SK-N-MC (cell line): ENCODE measurements at places on chromosomes 1 and 21.

DNA sequence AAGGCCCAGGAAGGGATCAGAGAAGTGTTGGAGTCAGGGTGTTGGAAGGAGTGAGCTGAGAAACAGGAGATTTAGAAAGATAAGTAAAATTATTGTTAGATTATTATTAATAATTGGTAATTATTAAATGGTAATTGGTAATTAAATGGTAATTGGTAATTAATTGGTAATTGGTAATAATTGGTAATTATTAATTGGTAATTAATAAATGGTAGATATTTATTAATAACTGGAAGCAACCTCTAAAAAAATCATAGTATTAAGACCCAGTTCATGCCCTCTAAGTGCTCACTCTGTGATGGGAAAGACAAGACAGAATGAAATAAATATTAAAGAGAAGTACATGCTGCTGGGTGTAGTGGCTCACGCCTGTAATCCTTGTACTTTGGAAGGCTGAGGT is 13.8 kb upstream of the EPS15 start:
- no peak for DNase-seq

GRCh38 chr1:221987860-221988520 is 246.1 kb upstream of the DUSP10 start:
- no peak for DNase-seq

- peak; percentile 35 for DNase-seq
Observed at GRCh38 chr1:91997607-91998195, 32.1 kb upstream of the EPHX4 start.

DNA sequence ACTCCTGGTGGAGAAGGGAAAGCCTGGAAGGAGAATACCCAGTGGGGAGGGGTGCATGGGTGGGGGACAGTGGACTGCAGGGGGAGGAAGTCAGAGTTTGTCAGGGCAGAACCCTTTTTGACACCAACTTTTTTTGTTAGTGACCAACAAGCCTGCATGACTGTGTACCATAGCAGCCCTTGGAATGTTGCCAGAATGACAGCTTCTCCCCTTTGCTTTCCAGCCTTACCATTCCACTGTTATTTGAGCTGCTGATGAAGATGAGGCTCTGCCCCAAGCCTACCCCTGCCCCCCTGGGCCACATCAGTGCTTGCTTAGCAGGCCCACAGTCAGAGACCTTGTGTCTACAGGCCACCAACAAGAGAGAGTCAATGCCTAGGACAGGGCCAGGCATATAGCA is 341.2 kb downstream of the HHAT start:
- DNase-seq, result no peak

- DNase-seq, result no peak
Observed at GRCh38 chr1:153430561-153430960, 14.2 kb downstream of the S100A7A start.

- no peak for DNase-seq
Observed at GRCh38 chr1:65362545-65362944, 53.2 kb downstream of the DNAJC6 start.

- DNase-seq, result peak; percentile 44
Observed at GRCh38 chr1:227391879-227392278, 73.6 kb upstream of the CDC42BPA start.

GRCh38 chr1:154745286-154745731 is 124.8 kb downstream of the KCNN3 start:
- no peak for DNase-seq

DNA sequence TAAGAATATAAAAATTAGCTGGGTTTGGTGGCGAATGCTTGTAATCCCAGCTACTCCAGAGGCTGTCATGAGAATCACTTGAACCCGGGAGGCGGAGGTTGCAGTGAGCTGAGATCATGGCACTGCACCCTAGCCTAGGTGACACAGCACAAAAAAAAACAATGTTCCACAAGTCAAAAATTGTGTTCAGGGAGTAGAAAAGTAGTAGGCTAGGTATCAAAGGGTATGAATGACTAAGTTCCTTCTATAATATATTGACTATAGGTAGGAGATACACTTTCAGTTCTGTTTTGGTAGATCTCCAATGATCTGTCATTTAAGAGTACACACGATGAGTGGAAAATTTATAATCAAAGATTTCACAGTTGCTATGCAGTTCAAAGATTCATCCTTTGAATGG is 16.7 kb downstream of the USP48 start:
- no peak for DNase-seq

GRCh38 chr1:181133969-181134418 is 45.5 kb downstream of the IER5 start:
- no peak for DNase-seq

- no peak for DNase-seq
Observed at GRCh38 chr1:198245379-198245778, 88.6 kb downstream of the NEK7 start.

DNA sequence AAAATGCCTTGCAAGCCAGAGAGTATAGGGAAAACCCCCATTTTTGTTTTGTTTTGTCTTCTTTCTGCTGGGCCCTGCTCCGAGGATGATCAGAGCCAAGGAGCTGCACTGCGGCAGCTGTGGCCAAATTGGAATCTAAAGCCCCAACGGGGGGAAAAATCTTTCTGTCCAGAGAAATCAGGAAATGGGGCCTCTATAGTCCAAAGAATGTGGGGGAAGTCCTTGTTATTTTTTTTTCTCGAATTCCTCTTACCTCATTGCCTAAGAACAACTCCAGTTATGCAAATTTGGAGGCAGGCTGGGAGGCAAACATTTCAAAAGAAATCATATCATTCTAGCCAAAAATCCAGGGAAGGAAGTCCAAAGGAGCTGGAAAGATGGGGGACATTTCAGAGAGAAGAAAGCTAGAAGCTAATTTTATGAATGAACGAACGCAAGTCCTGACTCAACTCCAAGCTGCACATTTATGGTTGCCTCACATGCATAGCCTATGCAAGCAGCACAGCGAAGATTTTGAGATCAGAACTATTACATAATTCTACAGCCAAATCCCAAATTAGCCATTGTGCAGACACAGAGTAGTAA is 263.2 kb downstream of the KCTD3 start:
- DNase-seq, result no peak

- DNase-seq, result no peak
Observed at GRCh38 chr1:7448986-7449385, 322.1 kb upstream of the VAMP3 start.

- DNase-seq, result no peak
Observed at GRCh38 chr1:88746916-88747315, 62.8 kb downstream of the PKN2 start.

GRCh38 chr1:198326915-198327314 is 170.1 kb downstream of the NEK7 start:
- no peak for DNase-seq

GRCh38 chr1:38586993-38587646 is 272.5 kb downstream of the RRAGC start:
- DNase-seq, result no peak

- no peak for DNase-seq
Observed at GRCh38 chr1:17377325-17377953, 5.4 kb downstream of the PADI6 start.

DNA sequence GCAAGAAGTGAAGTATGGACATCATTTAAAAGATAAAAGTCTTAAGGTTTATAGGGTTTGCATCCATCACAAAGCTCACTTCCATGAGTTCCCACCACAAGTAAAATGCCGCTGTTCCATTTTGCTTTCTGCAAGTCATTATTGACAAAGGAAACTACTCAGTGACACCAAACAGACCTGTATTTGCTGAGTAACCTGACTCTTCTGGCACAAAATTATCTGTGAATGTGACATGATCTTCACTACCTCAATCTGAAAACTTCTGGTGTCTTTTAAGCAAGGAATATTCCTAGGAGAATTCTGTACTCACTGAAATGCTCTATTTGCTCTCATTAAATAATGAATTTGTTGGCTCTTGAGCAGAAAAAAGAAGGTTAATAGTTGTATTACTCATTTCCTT is 1077.4 kb upstream of the ADGRL4 start:
- DNase-seq, result no peak

GRCh38 chr1:90187323-90187585 is 192.3 kb downstream of the ZNF326 start:
- no peak for DNase-seq

GRCh38 chr1:117567435-117567834 is 38.4 kb upstream of the TENT5C start:
- DNase-seq, result no peak

GRCh38 chr1:247114351-247115140 is 10.4 kb upstream of the ZNF669 start:
- DNase-seq, result no peak

DNA sequence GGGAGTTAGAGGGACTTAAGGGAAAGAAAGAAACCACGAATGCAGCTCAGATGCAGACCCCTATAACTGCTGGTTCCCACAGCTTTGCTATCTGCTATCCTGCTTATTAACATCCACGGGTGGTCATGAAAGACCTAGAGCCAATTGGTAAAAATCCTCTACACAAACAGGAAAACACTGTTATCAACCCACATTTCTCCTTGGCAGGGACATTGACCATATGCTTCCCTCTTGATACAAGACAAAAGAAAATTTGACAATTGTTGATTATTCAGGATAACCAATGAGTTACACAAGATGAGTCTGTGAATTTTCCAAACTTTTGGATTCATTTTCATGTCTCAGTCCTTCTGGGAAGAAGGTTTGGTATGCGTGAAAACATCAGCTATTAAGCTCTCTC is 90.4 kb downstream of the TIAM1 start:
- DNase-seq, result no peak

DNA sequence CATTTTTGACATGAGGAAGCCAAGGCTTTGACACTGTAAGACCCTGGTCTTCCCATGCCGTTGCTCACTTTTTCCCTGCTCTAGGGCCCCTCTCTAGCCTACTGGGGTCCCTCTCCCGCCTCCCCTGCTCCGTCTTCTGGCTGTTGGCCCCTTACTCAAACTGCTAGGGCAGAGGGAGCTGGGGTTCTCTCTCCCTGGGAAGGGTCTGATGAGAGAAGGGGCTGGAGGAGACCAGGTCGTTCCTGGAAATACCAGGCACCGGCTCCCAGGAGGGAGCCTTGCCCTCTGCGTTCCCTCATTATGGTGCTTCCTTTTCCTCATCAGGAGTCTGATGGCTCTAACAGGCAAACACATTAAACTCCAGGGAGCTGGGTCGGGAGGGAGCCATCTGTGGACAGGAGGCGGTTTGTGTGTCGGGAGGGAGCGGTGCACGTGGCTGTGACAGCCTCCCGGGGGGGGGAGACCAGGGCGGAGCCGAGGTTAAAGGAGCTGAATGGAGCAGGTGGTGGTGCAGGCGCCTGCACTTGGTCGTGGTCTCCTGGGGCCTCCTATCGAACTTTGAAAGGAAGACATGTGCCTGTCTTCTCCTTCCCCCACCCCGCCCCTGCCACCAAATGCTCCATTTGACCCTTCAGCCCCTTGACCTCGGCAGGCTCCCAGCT is 35.4 kb upstream of the LHX4 start:
- no peak for DNase-seq

DNA sequence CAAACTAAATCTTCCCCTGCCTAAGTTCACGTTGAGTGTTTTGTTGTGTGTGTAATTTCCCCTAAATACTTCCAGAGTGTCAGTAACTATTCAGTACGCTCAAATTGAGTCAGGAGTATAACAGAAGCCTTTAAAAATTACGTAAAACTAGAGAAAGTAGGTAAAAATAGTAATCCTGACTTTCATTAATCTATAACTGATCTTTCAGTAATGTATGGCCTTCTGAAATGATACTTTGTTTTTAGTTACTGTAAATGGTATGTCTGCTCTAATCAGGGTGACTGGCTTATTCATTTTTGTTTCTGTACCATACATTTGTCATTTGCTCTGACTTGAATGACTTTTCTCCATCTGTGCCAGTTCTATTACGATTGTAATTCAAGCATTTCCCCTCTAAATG is 29.4 kb downstream of the MIER1 start:
- DNase-seq, result no peak

DNA sequence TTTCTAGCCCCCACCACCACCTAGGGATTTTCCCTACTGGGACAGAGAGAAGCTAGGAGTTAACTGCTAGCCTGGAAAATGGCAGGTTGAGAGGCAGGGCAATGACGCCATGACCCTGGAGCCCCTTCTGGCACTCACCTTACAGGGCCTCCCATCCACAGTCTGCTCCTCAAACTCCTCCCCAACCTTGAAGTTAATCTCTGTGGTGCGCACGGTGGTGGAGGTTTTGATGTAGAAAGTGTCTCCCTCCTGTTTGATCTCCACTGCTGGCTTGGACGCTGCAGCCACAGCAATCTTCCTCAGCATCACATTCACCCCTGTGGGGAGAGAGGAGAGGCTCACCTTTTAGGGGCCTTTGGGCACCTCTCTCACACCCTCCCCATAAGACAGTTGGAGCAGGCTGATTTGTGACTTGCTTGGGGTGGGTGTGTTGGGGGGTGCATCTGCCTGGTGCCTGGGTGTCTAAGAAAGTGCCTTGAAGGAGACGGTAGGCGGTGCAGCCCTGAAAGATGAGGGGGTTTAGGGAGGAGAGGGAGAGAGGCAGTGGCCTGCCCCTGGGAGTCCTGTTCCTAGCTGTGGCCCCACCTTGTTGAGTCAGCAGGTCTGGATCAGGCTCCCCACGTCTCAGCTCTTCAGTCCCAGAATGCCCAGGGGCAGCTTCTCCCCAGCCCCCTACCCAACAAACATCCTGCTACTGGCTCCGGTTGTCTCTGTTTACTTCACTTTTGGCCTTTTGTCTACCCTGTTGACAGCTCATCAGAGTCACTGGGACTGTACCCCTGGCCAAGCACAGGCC is 4.4 kb downstream of the CRABP2 start:
- no peak for DNase-seq
